ENCODE measurements at places on chromosomes 2 and 18.

GRCh38 chr2:88307817-88308216, 137.7 kb downstream of the THNSL2 start:
- DNase-seq: peak; percentile 48

DNA sequence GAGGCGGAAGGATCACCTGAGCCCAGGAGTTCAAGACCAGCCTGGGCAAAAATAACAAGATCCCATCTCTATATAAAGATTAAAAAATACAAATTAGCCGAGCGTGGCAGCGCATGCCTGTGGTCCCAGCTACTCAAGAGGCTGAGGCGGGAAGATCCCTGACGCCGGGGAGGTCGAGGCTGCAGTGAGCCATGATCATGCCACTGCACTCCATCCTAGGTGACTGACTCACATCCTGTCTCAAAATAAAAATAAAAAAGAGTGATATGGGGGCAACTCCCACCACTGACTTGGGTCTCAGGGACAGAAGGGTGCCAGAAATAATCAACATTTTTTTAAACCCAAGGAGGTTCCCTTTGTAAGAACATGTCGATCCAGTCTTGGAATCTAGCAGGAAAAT, 37.6 kb downstream of the ZNF516 start:
- DNase-seq: no peak

DNA sequence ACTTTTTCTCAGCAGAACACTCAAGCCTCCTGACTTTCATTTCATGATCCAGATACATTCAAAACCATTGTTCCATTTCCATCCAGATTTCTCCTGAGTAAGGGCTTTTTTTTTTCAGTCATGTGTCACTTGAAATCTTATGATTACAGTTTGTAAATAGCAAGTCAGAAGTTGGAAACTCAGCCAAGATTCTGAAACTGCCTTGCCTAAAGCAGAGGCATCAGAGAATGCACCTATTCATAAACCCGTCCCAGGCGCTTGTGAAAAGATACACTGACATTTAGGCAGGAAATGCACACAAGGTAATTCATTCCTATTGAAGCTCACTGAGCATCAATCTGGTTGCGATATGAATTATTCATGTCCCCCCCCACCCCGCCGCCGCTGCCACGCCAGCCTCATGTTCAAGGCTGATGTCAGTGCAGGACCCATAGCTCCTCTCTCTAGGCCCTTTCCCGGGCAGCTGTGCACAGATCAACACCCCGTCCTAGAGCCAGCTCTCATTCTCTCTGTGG, 30.4 kb upstream of the MGAT4A start:
- DNase-seq: no peak

DNA sequence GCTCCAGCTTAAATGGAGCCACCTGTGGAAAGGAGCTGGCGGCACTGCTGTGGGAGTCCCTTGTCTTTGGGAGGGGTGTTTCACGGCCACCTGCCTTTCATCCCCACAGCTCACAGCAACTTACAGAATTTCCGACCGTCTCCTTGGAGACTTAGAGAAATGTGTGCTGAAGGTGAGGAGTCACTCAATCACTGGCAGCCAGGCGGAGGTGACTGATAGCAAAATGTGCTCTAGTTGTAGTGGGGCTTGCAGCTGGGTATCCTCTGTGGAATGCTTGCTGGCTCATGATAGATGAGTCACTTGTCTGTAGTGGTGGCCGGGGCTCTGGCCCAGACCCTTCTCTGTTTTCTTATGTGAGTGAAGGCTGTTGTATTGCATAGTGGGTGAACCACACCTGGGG, 110.7 kb downstream of the SH3RF3 start:
- no peak for DNase-seq

GRCh38 chr2:58939388-58939787, 698.3 kb upstream of the FANCL start:
- DNase-seq: no peak

DNA sequence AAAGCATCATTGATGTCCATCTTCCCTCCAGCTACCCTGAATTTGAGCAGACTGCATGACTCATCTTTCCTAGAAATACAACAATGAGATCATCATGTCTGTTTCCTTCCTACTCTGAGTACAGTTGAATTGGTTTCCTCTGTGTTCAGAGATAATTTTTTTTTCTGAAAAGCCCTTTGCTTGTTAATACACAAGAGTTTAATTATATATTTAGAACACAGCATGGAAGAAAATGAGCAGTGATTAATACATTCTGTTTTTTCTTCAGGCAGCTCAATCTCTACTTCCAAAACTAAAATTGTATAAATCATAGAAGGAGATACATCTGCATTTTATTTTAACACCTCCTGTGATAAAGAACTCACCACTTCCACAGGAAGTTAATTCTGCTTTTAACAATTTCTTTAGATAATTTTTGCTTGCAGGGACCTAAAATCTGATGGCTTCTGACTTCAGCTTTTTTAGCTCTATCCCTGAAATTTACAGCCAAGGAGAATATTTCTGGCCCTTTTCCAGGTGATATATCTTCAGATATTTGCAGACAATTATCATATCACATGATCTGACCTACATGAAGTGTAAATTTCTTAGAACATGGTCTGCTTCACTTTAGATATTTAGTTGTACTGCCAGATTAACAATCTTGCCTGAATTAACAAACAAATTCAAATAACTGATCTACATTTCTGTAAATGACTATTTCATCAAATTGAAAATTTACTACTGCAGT, 249.0 kb downstream of the TRIB2 start:
- peak; percentile 89 for DNase-seq

- DNase-seq: no peak
Observed at GRCh38 chr18:63161032-63161760, 158.4 kb downstream of the BCL2 start.

DNA sequence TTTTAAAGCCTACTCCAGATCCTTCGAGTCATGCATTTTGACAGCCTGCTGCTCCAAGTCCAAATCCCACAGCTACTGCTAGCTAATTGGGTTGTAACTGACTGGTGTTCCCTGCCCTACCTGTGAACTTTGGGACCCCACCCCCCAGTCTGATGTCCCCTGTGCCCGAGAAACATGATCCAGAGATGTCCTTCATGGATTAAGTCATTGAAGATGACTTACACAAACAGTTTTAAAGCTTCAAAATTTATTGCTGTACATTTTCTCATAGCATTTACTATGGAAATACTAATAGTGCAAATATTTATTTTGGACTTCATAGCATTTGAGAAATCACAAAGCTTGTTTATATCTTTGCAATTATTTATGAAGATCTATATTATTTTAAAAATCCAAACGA, 73.1 kb downstream of the MBD2 start:
- no peak for DNase-seq

- DNase-seq: no peak
Observed at GRCh38 chr2:107111623-107112022, 225.7 kb upstream of the ST6GAL2 start.

DNA sequence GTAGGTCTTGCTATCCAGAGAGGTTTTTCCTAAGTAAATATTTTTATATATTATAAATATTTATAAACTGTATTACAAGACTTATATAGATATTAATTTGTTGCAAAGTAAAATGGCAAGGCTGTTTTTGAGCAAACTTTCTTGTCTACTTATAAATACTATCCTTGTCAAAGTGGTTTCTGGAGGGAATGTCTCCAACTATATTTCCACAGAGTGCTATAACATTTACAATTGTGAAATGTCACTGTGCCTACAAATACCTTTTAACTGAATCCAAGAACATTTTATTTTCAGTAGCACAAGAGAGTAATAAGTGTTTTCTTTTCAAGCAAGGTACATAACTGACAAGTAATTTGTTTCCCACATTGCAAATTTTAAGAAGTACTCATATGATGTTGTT, 256.8 kb downstream of the ZNF385B start:
- no peak for DNase-seq

DNA sequence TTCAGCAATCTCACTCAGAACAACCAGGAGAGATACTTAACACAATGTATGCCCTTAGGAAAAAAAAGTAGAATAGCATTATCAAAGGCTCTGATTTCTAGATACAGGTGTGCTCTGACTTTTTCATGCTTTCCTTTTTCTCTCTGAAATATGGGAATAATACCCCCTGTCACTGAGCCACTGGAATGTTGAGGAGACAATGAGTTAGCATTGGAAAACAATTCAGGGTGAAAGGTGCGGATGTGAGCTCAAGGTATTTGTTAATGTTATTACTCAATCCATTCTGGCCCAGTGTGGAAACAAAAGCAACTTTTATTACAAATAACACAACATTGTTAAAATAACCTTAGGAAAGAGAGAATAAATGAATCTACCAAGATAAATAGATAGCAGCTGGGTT, 228.0 kb downstream of the IKZF2 start:
- no peak for DNase-seq

- DNase-seq: no peak
Observed at GRCh38 chr18:9740071-9740470, 32.0 kb downstream of the RAB31 start.

- no peak for DNase-seq
Observed at GRCh38 chr2:65666156-65666725, 233.8 kb upstream of the SPRED2 start.

Data from hematopoietic multipotent progenitor cell treated with erythropoietin and hydrocortisone succinate and interleukin-3 and kit ligand, for 8 days (in vitro differentiated cells).